ENCODE measurements at places on chromosomes 16 and 17.

GRCh38 chr16:57544124-57544653, 1.7 kb downstream of the ADGRG5 start:
- no peak for DNase-seq

DNA sequence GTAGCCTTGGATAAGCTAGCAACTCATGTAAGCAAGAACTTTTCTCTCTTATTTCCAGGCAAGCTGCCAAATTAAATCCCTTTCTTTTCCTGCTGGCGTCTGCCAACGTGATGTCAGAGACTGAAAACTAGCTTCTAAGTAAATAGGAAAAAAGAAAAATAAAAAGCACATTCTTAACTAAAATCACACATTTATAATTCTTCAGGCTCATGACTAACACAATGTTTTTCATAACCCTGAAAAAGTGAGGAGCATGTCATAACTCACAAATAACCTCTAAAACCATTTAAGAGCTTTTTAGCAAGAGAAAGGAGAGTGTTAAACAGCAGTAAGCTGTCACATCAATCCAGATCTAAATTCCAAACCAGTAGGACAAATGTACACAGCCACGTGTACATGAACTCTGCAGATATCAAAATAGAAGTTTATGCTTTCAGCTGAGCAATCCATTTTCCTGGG, 110.0 kb downstream of the N4BP1 start:
- peak; percentile 80 for DNase-seq

GRCh38 chr17:68704871-68705713, 103.9 kb upstream of the FAM20A start:
- peak; percentile 94 for DNase-seq

- DNase-seq: peak; percentile 58
Measured at GRCh38 chr16:82888591-82889001, 261.8 kb downstream of the CDH13 start.

DNA sequence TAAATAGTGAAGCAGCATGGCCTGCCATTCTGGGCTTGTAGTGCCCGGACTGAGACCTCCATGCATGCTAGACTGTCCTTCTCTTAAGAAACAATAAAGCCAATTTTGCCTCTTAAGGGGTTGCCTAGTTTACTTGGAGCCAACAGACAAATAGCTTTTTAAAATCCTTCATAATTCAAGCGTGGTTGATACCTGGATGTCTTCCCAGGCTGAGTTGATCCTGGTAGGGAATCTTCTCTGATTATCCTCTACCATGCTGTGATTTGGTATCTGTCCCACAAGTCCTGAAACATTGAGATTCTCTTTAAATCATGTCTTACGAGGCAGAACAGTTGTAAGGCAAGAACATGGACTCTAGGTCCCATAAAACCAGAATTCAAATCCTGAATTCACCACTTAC, 359.6 kb upstream of the CCL2 start:
- no peak for DNase-seq

DNA sequence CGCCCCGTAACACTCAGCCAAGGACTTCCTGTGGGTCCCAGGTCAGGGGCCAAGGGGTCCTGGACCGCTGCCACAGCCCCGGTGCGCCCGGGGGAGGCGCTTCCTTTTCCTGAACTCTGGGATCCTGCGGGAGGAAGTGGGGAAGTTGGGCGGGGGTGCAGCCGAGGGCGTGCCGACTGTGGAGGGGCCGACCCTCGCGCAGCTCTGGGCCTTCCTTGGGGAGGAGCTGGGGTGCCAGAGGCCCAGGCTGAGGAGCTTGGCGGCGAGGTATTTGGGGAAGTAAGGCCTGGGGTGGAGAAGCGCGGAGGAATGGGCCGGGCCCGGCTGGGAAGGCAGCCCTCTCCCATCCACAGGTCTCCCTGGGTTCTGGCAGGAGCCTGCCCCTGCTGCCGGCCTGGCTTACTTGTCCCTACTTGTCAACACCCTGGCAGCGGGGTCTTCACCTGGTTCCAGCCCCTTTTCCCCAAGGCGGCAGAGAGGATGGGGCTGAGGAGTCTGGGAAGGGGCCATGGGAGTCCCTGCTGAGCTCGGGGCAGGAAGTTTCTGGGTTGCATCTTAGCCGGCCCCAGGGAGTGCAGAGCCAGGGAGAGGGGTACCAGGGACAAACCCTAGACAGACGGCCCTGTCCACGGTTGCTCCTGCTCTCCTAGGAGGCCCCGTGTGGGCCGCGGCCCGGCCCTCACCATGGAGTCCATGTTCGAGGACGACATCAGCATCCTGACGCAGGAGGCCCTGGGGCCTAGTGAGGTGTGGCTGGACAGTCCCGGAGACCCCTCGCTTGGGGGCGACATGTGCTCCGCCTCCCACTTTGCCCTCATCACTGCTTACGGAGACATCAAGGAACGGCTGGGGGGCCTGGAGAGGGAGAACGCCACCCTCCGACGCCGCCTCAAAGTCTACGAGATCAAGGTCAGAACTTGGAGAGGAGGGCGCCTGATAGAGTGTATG, 1.7 kb downstream of the TBKBP1 start:
- no peak for DNase-seq

DNA sequence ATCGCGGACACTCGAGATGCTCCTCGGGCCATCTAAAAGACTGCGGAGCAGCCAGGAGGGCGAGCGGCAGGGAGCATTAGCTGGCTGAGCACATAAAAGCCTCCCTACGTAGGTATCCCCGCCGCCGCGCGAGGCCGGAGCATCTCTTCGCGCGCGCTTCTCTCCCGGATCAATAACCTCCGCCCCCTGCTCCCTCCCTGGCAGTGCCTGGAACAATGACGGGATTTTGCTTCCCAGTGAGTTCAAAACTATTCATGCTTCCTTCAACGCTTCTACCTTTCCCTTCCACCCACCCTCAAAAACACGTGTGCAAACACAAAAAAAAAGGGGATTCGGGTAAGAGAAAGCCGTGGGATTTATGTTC, 984 bp downstream of the CENPV start:
- no peak for DNase-seq

DNA sequence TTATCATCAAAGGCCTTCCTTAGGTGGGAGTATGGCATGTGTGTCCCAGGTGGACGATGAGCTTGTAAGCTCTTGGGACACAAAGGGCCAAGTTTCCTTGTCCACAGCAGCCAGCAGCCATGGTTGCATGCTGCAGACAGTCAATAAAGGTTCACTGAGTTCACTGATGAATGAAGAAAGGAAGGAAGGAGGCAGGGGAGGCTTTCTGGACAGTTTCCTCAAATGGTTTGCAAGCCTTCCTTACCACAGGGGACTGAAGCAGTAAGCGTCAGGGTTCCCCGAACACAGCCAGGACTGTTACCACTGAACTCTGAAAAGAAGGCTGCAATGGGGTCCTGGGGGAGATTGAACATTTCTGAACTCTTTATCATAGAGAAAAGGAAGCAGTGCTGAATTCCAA, 111.1 kb downstream of the GAS7 start:
- no peak for DNase-seq

- DNase-seq: no peak
Measured at GRCh38 chr17:55572139-55572538, 60.9 kb upstream of the SMIM36 start.

GRCh38 chr17:13509527-13509926, 92.2 kb downstream of the HS3ST3A1 start:
- DNase-seq: no peak

Measured in AG09309 (cell line).